NCI-H1092 (cell line): ENCODE measurements at places on chromosomes 5 and 9.

- DNase-seq = no peak
These were observed 131.7 kb downstream of the DENND1A start for GRCh38 chr9:123798195-123798594.

GRCh38 chr9:92132501-92132900 is 17.3 kb upstream of the SPTLC1 start:
- no peak for DNase-seq

DNA sequence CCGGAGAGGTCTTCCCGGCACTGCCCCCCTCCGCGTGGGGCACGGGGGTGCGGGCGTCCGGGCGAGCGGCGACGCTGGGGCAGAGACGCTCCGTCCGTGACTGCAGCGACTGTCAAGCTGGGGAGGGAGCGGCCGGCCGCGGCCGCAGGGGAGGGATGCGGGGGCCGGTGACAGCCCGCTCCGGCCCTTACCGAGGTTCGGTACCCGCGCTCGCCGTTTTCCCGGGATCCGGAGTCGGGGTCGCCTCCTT is 400 bp downstream of the KDM4C start:
- peak; percentile 52 for DNase-seq

- DNase-seq = no peak
These were observed 455.1 kb downstream of the EFNA5 start for GRCh38 chr5:107215611-107216010.

DNA sequence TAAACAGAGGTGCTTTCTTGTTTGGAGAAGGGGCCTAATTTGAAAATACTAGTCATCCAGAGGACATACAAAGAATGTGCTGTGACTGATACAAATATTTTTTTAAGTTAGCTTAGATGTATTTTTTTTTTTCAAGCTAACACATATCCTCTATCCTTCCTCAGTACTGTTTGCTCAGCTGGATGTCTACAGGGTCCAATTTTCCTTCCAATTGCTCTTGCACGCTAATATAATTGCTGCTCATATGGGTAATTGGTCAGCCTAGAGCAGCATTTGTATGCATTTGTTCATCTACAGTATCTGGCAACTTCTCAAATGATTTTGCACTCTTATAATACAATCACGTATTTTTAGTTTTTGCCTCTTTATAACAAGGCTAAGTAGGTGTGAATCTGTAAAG is 84.7 kb downstream of the ZDHHC21 start:
- peak; percentile 97 for DNase-seq

GRCh38 chr9:14389657-14390056 is 75.7 kb upstream of the NFIB start:
- no peak for DNase-seq

- no peak for DNase-seq
These were observed 41.9 kb downstream of the BNC2 start for GRCh38 chr9:16828340-16829281.

- no peak for DNase-seq
These were observed 37.6 kb downstream of the ALG2 start for GRCh38 chr9:99184110-99184474.

GRCh38 chr9:76127637-76128036 is 237.2 kb downstream of the PCSK5 start:
- DNase-seq = no peak

- no peak for DNase-seq
These were observed 129.5 kb downstream of the NPR3 start for GRCh38 chr5:32840606-32841005.

DNA sequence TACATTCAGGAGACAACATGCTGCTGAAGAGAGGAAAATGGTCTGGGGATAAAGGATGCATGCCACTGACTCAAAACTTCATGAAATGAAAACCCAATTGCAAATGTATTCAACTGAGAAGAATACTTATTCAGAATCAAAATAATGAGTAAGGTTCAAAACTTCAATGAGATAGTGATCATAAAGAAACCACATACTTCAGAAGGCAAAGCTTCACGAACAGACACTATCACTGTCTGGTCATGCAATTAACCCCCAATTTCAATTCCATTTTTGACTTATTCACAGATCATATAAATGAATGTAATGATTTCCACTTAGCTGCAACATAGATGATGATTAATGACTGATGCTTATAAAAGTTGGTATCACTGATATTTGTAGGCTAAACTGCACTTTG is 33.0 kb upstream of the CTNNAL1 start:
- no peak for DNase-seq

DNA sequence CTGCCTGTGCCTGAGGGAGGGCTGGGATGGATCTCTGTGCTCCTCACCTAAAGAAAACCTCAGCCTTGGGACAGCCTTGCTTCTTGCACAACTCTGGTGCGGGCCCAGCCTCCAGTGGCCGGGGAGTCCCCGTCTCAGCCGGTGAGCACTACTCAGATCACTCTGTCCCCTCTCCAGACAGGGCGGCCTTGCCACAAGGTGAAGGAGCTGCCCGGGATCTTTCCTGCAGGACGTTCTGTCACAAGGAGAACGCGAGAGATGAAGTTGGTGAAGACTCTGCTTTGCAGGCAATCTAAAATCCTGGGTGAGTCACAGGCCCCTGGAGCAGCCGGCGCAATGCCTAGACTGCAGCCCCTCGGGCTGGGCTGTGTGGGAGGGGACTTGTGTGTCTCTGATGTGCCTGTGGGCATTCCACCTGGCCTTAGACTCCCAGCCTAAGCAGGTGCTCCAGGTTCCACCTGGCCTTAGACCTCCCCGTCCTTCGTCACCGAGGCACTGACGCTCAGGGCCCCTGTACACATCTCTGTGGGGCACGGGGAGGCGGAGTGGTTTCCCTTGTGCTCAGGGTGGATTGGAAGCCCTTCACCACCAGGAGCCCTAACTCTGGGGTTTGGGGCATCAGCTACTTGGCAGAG is 15.2 kb upstream of the IRX4 start:
- DNase-seq = no peak

DNA sequence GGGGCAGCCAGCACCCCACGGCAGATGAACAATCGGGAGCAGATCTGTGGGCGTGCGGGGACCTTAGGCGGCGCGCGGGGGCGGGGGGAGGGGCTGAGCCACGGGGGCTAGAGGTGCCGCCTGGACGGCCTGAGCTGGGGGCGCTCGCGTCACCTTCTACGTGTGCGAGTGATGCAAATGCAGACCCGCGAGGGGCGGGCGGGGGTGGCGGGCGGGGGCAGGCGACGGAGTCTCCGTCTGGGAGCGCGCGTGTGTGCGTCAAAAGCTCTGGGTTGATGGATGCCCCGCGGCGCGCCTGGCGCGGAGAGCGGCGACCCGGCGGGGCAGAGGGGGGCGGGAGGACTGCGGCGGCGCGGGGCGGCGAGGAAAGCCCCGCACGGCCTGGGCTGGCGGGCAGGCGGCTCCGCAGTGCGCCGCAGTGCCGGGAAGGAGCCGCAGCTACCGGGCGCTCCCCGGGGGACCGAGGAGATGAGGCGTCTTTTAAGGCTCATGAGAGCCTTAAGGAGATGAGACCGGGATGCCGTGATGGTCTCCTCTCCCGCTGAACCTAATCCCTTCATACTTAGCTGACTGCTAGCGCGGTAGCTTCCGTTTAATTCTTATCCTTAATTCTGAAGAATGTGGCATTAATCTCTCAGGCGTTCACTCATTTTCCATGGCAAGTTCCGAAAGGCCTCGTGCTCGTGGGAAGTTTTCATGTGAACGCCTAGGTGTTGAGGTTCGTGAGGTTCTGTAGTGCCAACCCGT is 1.5 kb downstream of the SV2C start:
- no peak for DNase-seq

DNA sequence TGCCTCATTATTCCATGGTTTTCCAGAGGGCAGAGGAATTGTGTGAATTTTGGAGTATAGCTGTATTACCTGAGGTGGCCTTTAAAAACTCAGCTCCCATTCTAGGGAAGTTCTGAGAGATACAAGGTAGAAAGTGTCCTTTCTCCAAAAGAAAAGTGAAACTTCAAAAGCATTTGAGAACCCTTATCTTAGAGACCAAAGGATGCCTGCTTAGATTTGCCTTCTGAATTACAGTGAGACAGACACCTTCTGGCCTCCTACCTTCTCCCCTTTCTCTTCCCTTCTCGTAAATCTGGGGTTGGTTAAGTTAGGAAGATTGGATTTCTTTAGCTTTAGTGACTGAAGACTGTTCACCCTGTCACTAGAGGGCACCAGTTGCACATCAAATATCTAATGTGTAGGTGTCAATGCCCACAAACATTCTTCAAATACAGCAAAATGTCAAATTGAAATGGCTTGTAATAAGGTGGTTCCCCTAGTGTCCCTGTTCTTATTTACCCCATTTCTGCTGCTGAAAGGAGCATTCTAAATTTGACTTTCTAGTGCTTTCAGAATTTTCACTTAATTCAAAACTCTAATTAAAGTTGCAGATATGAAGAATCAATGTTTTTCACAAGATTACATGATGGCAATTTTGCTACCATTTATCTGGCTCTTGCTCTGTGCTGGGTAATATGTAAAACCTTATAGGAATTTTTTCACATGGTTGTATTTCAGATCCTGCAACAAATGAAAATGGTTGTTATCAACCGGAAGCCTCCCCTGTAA is 46.7 kb downstream of the PRRC1 start:
- DNase-seq = no peak
